ENCODE measurements at places on chromosomes 12 and 14.
A peak's percentile ranks its signal among the peaks of the same experiment; 100 is the strongest.

- no peak for DNase-seq
Observed at GRCh38 chr14:72024504-72024903, 92.3 kb downstream of the RGS6 start.

DNA sequence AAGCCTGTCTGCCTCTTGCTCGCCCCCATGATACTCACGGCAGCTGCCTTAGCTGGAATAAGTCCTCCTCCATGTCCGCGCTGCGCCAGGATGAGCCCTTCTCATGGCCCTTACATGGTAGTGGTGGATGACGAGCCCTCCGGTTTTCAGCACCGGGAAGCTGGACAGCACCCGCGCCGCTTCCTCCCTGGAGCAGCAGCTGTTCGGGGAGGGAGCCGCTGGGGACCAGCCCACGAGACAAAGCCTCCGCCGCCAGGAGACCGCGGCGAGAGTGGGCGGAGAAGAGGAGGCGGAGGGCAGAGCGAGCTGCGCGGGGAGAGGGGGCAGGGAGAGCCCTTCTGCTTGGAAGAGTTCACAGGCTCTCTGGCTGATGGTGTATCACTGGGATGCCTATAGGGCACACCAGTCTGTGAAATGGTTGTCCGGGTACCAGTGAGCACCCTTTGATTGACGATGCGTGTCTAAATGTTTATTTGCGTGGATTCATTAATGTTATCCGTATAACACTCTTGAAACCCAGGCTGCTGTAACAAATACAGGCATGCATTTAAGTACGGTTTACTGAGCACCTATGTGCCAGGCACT lies at the start of gene SVOP:
TSS of gene SVOP (minus strand) at position 273 of the 585 bp plus-strand sequence. CDS start at position 73, 200 bp downstream.
- DNase-seq = peak; percentile 10

DNA sequence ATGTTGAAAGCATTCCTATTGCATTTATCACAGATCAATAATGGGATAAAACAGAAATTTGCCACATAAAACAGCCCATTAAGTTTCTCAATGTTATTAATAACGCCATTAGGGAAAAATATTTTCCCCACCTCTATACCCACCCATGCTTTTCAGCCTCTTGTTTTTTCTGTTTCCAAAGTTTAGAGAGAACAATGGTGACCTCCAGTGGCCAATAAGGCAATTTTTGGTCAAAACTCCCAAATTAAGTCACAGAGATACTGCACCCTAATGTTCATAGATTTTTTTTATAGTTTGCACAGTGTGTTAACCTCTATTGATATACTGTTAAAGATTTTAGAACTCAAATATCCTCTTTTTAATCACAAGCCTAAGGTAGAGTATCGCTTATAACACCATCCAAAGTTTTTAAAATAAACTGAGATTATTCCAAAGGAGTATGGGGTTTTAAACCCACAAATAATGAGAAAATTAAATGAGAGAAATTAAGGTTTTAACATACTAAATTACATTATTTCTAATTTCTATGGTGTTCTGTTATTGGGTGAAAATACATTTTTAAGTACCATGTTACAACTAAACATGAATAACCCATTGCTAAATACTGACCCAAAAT lies 184.7 kb upstream of the DCN start:
- no peak for DNase-seq

DNA sequence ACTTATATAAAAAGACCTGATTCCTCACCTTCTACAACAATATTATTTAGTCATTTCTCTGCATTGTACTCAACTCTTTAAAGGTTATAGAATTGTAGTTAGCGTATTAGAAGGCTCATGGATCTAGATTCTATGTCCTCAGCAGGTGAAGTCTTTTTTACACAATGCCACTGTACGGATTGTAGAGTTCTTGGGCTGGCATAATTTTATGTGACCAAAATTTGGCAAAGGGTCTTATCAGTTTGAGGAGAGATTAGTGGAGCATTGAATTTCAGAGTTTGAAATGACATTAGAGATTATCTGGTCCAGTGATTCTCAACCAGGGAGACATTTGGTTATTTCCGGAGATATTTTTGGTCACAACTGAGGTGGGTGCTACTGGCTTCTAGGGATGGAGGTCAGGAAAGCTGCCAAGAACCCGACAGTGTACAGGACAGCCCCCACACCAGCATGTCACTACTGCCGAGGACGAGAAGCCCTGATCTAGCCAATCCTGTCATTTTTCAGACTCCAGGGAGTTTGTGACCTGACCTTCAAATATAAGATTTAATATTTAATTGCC lies 63.9 kb downstream of the BICD1 start:
- no peak for DNase-seq

GRCh38 chr12:54968181-54968730 lies 16.3 kb downstream of the TESPA1 start:
- no peak for DNase-seq

- DNase-seq = no peak
Observed at GRCh38 chr12:84973026-84973425, 60.4 kb upstream of the SLC6A15 start.

DNA sequence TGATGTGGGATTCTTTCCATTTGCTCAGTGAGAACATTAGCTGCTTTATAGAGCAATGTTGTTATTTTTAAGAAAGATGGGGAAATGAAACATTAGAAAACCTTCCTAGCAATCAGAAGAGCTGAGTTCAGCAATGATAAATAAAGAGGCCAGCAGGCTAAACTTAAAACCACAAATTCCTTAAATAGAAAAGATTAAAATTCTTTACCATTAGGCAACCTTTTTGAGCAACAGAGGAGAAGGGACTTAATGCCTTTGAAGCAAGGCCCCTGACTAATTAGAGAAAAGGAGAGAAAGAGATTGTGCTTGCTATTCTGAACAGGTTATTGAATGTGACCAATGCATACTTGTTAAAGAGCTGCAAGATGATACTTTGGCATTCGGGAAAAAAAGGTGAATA lies 160.8 kb upstream of the LMO3 start:
- DNase-seq = no peak

GRCh38 chr12:15344561-15344960 lies 22.3 kb downstream of the PTPRO start:
- no peak for DNase-seq

GRCh38 chr12:113463746-113464451 lies 7.8 kb downstream of the LHX5 start:
- DNase-seq = no peak

GRCh38 chr14:54622192-54622958 lies 55.4 kb downstream of the SAMD4A start:
- DNase-seq = no peak

DNA sequence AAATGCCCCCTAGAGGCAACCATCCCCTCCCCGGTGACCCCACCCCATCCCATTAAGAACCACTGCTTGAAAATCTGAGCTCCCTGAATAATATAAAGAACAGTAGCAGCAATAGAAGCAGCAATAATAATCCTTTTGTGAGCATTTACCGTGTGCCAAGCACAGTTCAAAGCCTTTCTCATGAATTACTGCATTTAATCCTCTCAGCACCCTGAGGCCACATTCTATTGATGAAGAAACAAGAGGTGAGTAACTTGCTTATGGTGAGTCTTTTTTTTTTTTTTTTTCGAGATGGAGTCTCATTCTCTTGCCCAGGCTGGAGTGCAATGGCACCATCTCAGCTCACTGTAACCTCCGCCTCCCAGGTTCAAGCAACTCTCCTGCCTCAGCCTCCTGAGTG lies 65.0 kb downstream of the KCNK10 start:
- DNase-seq = no peak

DNA sequence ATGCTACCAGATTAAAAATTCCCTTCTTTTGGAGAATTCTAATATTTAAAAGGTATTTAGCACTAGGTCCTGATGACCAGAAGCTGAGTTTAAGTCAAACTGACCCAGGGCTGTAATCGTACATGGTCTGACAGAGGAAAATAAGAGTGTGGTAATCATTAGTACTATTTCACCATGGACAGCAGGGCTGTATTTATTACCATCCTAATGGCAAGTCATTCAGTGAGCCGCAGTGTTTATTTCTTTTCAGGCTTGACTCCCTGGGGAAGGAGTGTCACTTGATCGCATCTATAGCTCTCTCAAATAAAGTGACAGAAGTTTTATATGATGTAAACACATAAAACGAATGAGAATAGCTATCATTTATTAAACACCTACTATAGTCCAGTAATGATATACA lies 261.8 kb downstream of the BTG1 start:
- DNase-seq = no peak
